ENCODE measurements at places on chromosomes 2 and 18.

DNA sequence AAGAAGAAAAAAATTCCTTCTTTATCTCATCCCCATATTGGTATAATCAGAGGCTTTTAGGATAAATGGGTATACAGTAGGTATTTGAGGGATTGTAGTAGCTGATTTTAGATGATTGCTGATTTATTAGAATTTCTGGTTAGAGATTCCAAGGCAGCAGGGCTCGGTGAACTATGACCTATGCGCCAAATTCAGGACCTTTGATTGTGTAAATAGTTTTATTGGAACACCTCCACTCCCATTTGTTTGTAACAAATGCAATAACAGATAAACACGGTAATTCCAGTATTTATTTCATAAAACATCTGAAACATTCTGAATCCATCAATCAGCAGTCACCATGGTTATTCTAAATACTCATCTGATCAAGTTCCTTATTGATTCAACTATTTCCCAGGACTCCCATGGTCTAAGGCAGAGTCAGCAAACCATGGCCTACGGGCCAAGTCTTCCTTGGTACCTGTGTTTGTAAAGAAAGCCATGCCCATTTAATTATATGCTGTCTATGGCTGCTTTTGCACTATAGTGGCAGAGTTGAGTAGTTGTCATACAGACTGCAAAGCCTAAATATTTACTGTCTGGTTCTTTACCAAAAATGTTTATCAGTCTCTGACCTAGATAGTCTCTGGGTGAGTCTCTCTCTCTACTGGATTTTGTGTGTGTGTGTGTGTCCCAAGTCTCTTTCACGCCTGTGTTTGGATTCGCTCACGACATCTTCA lies 4.3 kb downstream of the MGAT5 start:
- DNase-seq, result no peak

- peak; percentile 44 for DNase-seq
These were observed 43.5 kb downstream of the FBLN7 start for GRCh38 chr2:112181571-112182290.

GRCh38 chr2:204781941-204782340 lies 236.7 kb downstream of the PARD3B start:
- no peak for DNase-seq

GRCh38 chr2:201971531-201972228 lies 62.0 kb upstream of the FZD7 start:
- no peak for DNase-seq

DNA sequence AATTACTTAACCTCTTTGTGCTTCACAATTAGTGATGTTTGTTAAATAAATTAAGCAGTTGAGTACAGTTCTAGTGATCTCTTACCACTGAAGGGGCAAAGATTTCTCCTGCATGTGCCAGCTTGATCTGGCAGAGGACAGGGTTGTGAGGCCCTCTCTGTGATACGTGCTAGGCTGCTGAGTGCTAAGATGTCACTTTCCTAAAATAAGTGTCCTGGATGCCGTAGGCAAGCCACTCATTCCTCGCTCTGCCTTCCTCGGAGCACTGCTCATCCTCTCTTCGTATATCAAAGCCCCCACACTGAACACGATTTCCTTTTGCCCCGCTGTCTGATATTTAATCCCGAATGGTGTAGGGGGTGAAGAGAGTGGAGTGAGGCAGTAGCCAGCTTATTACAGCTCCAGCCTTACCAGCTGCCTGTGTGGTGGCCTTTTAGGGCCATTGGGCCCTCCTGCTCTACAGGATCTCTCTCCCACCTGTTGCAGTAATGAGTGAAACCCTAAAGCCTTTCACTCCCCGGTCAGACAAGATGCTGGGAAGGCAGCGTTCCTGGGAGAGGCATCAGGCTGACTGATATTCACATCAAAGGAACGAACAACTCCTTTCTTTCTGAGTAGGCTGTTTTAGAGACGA lies 40.5 kb downstream of the PTPRM start:
- DNase-seq, result no peak

- DNase-seq, result no peak
These were observed 48.3 kb downstream of the TRIB2 start for GRCh38 chr2:12764849-12765605.

GRCh38 chr18:23986600-23987359 lies 27.8 kb upstream of the TTC39C start:
- no peak for DNase-seq

- DNase-seq, result no peak
These were observed 1435.4 kb upstream of the LRRTM1 start for GRCh38 chr2:81739966-81740365.

DNA sequence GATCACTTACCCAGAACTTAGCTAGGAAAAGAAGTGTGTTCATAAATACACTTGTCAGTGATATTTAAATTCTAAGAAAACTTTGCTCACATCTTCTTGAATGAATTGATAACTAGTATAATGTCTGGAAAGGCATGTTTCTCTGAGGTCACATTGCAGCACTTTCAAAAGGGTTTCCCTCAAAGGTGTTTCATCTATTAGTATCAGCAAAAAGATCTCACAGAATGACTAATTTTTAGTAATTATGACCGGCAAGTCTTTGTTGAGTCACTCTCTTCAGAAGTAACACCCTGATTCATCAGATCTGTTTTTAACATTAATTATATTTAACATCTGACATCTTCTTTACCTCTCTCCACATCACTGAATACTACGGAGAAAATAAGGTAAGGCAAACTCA lies 222.3 kb downstream of the IKZF2 start:
- no peak for DNase-seq

DNA sequence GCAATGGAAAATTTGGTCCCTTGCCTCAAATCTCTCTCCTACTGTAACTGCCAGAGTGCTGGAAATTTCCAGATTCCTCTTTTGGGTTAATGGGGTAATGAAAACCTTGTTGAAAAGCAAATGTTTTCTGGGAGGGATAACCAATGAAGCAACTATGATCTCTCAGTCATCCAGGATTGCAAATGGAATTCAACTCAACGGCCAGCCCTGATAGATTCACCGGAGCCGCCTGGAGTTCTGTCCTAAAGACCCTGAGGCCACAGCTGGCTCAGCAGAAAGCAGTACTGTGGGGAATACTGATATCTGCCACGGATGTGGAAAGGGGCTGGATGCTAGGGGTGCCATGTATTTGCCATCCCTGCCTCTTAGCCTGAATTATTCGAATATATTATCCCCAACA lies 167.8 kb downstream of the NRP2 start:
- no peak for DNase-seq

GRCh38 chr2:179612108-179612507 lies 249.3 kb downstream of the ZNF385B start:
- no peak for DNase-seq

GRCh38 chr18:8949206-8949605 lies 153.3 kb upstream of the NDUFV2 start:
- peak; percentile 13 for DNase-seq

DNA sequence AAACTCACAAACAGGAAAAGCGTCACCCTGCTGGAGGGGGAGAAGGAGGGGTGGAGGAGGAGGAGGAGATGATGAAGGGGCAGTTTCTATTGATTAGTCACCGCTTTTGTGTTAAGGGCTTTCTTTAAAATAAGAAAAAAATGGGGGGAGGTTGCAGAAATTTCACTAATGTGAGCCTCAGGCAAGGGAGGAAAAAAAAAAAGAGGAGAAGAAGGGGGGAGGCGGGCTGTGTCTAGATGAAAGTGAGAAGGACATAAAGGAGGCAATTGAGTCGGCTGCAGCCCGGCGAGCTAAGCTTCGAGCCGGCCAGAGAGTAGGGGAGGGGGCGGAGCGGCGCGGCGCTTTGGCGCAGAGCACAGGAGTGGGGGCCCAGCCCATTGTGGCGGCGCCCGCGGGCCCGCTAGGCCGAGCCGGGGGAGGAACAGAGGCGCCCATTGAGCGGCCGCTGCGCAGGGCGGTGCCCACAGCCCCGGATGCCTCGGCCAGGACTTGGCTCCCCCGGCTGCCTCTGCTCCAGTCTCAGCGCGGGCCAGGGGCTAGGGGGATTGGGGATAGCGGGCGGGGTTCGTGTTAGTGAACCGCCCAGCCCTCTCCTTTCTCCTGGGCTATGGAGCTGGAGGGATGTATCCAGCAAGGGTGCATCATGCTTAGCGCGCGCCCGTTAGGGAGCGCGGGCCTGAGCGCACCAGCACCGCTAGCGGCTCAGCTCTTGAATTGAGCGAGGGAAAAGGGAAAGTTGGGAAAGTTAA lies 7.9 kb downstream of the PAX3 start:
- DNase-seq, result peak; percentile 62

DNA sequence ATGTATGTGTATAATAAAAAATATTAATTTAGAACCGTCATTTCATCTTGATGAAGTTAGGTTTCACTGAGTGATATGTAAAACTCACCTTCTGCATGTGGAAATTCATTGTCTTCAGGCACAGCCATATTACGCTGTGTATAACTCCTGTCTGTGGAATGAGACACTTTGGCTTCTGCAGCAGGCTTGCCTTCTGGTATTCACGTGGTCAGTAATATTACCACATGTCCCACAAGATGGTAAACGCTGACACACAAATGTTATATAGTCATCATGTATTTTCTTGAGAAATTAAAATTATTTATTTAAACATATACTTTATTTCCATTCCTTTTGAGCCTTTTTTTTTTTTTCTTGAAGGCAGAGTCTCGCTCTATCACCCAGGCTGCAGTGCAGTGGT lies 25.1 kb upstream of the AAK1 start:
- DNase-seq, result no peak

- no peak for DNase-seq
These were observed 8.5 kb downstream of the HES6 start for GRCh38 chr2:238231251-238231793.

DNA sequence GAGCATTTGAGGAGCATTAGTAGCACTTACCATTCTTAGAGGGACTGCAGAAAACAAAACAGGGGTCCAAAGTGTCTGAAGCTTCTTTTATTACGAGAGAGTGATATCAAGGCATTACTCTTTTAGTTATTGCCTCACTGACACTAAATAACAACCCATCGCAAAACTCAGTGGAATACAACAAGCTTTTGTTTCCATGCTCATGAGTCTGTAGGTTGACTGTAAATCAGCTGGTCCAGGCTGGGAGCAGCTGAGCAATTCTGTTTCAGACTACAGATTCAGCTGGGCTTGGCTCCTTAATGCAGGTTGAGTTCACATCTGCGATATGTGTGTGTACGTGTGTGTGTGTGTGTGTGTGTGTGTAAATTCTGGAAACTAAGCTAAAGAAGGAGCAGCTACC lies 501.8 kb upstream of the PKDCC start:
- no peak for DNase-seq

DNA sequence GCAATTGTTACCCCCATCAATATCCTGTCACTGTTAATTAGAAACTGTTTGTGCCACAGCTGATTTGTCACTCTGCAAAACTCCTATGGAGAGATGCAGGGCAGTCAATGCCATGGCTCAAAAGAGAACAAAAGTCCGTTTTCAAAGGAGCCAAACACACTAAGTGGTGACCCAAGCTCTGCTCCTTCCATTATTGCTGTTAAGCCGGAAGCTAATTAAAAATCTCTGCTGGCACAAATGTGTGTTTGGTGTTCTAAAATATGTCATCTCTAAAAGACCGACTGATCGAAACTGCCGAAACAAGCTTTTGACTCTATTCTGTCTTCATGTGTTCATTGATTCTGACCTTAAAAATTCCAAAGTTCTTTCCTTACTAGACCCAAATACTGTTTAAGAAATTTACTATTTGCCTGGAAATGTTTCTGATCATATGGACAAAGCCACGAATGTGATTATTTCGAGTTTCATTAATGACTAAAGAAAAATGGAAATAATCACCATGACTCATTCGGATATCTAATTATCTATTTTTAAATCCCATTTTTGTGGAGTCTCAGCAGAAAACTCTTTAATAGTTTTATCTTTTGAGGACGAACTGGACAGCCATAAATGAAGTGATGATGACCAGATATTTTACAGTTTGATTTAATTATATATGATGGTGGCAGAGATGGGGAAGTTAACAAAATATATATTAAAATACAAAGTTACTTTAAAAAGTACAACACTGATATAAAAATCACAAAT lies 287.6 kb downstream of the SOCS6 start:
- DNase-seq, result no peak

GRCh38 chr2:105875241-105875640 lies 130.5 kb downstream of the NCK2 start:
- peak; percentile 45 for DNase-seq

- DNase-seq, result no peak
These were observed 84.4 kb downstream of the MYO3B start for GRCh38 chr2:170262343-170262742.

GRCh38 chr2:37871456-37872191 lies 53.5 kb upstream of the RMDN2 start:
- no peak for DNase-seq

DNA sequence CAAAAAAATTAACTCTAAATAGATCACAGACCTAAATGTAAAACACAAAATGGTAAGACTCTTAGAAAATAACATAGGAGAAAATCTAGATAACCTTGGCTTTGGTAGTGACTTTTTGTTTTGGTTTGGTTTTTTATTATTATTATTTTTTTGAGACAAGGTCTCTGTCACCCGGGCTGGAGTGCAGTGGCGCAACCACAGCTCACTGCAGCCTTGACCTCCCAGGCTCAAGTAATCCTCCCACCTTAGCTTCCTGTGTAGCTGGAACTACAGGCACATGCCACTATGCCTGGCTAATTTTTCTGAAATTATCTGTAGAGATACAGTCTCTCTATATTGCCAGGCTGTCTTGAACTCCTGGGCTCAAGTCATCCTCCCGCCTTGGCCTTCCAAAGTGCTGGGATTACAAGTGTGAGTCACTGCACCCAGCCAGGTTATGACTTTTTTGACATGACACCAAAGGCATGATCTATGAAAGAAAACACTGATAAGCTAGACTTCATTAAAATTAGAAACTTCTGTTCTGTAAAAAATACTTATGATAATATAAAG lies 88.0 kb downstream of the HNRNPLL start:
- no peak for DNase-seq

DNA sequence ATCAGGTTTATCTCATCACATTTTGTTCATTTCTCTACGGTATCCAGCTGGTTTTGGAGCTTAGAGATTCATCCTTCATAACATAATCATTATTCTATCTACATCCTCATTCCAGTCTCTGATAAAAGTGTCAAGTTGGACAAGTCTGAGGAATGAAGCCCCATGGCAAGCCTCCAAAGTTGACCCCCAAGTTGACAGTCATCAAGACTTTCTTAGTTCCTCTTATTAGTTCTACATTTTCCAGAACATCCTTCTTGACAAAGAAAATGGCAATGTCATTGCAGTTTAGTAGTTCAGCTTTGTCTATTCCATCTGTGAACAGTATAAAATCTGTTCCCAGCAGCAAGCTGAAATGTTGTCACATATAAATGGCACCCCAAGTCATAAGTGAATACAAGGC lies 4.5 kb upstream of the TMSB10 start:
- DNase-seq, result no peak

- no peak for DNase-seq
These were observed 39.4 kb downstream of the SLC8A1 start for GRCh38 chr2:40412456-40412855.

- no peak for DNase-seq
These were observed 1302.7 kb upstream of the PIK3C3 start for GRCh38 chr18:40652321-40652720.

- DNase-seq, result no peak
These were observed 5.8 kb downstream of the MYO5B start for GRCh38 chr18:50189160-50189559.

DNA sequence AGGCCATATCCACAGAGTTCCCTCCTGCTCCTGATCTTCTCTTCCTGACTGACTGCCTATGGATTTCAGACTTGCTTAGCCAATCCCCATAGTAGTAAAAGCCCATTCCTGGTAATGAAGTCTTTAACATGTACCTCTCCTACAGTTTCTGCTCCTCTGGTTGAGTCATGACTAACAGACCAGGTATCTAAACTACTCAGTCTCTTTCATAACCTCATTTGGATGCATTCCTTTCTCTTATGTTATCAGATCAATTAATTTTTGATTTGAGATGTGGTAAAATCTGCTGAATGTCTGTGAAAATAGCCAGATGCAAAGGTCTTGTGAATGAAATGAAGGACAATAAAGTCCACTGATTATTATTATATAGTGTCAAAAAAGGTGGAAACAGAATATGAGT lies 198.0 kb downstream of the NBAS start:
- DNase-seq, result no peak

Measured in NCI-H1092 treated with DMSO at 0.1 percent for 48 hours (cell line).